T-helper 1 cell (primary cell): ENCODE measurements at places on chromosomes 1 and 21.

GRCh38 chr1:33797849-33798248 lies 66.0 kb upstream of the HMGB4 start:
- no peak for DNase-seq

GRCh38 chr1:56782773-56783172 lies 36.4 kb downstream of the FYB2 start:
- DNase-seq, result no peak

DNA sequence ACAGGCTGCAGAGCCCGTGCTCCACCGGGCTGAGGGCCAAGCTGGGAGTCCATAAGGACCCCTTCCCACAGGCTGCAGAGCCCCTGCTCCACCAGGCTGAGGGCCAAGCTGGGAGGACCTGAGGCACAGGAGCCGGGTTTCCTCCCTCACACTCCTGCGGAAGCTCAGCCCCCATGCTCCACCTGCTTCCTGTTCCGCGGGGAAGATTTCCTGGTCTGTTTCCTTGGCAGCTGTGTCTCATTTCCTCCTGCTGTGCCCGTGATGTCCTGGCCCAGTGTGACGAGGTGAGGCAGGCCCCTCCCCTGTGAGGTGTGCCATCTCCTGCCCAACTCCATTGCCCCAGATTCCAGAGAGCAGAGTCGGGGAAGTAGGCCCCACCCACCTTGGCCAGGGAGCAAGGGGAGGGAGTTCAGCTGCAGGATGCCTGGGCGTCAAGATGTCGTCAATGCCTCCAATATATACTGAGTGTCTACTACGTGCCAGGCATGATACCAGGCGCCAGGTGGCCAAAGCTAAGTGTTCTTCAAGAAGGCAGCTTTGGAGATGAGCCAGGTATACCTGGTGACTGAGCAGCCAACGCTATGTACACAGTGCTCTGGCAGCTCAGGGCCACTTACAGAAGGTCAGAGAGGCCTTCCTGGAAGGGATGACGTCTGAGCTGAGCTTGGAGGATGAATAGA lies 58.8 kb downstream of the NAV1 start:
- DNase-seq, result no peak

DNA sequence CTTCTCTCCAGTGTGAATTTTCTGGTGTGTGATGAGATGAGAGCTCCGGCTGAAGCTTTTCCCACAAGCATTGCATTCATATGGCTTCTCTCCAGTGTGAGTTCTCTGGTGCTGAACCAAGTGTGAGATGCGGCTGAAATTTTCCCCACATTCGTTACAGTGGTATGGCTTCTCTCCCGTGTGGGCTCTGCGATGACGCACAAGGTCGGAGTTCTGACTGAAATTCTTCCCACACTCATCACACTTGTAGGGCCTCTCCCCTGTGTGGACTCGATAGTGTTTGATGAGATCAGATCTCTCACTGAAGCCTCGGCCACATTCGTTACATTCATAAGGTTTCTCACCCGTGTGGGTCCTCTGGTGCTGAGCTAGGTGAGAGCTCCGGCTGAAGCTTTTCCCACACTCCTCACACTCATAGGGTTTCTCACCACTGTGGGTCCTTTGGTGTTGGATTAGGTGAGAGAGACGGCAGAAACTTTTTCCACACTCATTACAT lies 7.4 kb downstream of the ZNF436 start:
- DNase-seq, result no peak

DNA sequence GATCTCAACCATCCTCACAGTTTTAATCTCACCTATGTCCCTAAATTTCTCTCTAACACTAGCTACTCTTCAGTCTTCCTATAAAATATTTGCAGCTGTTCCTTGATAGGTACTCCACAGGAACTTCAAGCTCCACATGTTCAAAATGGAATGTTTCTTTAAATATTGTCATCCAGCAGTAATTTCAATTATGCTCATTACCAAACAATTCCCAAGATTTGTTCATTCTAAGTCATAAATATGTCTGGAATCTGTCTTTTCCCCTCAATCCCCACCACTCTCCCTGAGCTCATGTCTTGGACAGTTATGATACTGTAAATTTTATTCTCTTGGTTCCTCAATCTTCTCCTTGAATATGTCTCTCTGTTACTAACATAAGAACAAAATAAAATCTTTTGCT lies 214.4 kb downstream of the NRIP1 start:
- no peak for DNase-seq

- DNase-seq, result no peak
These were observed 86.9 kb downstream of the NAV1 start for GRCh38 chr1:201625851-201626251.

DNA sequence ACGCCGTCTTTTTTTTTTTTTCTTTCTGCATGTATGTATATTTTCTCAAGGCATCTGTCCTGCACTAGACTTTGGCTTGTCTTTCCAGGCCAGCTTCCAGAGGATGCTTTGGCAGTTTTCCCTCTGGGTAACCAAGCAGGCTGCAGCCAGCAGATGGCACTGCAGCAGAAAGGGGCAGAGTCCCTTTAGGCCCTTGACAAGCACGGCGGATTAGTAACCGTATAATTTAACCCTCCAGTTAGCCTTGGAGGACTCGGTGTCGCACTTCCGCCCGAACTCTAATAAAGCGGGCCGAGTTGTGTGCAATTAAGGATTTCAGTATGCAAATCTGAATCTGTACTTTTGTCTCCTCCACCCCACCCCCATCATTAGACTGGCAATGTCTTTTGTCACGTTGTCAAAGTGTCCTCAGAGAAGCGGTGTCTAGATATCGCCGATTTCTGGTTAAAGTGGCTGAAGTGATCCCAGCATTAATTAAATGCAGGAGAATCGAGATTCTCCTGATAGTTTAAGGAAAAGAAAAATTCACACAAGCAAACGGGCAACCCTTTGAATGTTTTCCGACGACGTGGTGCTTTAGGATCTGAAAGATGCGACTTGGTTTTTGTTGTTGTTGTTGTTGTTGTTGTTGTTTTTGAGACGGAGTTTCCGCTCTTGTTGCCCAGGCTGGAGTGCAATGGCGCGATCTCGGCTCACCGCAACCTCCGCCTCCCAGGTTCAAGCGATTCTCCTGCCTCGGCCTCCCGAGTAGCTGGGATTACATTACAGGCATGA lies 1.1 kb upstream of the TMEM167B start:
- DNase-seq, result no peak

DNA sequence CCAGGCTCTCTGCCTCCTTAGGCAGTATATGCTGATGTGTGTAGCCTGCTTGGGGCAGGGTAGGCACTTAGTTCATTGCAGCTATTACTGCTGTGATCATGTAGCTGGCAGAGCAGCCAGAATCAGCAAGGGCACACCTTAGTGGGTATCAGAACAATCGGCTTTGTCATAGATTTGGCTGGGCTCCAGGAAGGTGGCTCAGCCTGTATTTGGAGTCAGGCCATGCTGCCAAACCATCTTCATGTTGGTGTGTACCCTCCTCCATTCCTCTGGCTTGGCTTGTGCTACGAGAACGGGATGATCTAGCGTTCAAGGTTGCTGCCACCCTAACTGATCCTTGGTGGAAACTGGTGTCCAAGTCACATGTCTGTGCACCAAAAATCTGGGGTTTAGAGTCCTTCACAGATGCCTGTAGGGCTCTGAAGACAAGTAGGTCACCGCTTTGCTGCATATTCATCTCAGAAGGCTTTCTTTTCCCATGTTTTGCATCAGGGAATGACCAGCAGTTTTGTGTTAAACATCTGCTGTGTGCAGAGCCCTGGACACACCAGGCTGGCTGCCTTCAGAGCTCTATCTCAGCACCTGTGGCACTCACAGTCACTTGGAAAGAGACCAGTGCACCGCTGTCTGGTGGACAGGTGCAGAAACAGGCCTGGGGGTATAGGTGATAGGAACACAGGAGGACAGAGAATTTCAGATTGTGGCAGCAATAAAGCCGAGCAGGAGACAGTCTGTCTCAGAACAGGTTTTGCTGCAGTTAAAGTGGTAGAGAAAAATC lies 23.7 kb downstream of the VANGL1 start:
- DNase-seq, result no peak

- DNase-seq, result no peak
These were observed 72.6 kb downstream of the RASAL2 start for GRCh38 chr1:178166429-178167024.
